ENCODE measurements at places on chromosomes 11 and 22.

- no peak for DNase-seq
These were observed 5.6 kb downstream of the KLHDC7B start for GRCh38 chr22:50551160-50551752.

- no peak for DNase-seq
These were observed 135.4 kb upstream of the LARGE1 start for GRCh38 chr22:34055525-34056200.

- no peak for DNase-seq
These were observed 113.1 kb upstream of the BLID start for GRCh38 chr11:122229078-122229477.

DNA sequence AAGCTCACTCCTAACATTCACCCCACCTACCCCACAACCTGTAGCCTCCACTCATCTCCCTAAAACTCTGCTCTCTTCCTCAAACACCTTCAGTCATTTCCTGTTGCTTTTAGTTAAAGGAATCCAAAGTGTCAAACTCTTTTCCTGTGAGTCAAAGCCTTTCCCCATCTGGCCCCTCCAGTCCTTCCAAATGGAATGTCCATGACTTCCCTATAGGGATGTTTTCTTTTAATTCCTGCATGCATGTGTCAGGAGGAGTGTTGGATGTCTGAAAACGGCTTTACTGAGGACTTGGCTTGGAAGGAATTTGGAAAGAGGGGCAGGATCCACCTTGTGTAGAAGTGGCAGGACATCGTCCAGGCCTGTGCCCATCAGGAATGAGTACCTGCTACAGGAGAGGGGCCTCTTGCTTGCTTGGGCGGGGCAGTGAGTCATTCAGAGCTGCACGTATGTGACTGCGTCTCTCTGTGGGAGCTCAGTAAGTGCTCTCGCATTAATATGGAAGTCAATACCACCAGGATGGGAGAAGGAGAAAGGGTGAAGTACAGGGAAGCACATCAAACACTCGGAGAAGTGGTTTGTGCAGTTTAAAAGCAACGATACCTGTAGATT, 491.9 kb downstream of the OPCML start:
- DNase-seq, result no peak

- DNase-seq, result no peak
These were observed 87.7 kb upstream of the RTL6 start for GRCh38 chr22:44585559-44586350.

GRCh38 chr11:76456571-76456970, 11.8 kb downstream of the EMSY start:
- DNase-seq, result no peak

- DNase-seq, result no peak
These were observed 87.8 kb upstream of the CRYBB3 start for GRCh38 chr22:25111579-25112517.

GRCh38 chr11:22728600-22729389, 62.4 kb downstream of the GAS2 start:
- DNase-seq, result no peak

DNA sequence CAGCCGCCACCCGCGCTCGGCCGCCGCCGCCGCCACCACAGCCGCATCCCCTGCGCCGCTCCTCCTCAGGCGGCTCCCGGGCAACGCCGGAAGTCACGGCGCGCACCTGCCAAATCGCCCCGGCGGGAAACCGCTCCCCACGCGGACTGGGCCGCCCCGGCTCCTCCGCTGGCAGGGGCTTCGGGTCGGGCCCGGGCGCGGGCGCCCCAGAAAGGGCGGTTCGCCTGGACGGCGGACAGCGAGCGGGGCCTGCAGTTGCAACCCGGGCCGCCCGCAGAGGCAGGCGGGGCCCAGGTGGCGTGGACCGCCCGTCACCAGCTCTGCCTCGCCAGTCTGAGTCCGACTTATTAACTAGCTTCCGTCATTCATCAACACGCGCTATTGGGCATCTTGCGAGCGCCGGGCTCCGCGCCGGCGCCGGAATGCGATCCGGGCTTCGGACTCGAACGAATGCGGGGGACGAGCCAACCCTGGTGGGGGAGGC, at the start of gene HIRA:
Gene HIRA (minus strand): TSS at position 85 of the 484 bp plus-strand sequence. CDS start 257 bp downstream, outside the sequence.
- DNase-seq, result peak; percentile 52

DNA sequence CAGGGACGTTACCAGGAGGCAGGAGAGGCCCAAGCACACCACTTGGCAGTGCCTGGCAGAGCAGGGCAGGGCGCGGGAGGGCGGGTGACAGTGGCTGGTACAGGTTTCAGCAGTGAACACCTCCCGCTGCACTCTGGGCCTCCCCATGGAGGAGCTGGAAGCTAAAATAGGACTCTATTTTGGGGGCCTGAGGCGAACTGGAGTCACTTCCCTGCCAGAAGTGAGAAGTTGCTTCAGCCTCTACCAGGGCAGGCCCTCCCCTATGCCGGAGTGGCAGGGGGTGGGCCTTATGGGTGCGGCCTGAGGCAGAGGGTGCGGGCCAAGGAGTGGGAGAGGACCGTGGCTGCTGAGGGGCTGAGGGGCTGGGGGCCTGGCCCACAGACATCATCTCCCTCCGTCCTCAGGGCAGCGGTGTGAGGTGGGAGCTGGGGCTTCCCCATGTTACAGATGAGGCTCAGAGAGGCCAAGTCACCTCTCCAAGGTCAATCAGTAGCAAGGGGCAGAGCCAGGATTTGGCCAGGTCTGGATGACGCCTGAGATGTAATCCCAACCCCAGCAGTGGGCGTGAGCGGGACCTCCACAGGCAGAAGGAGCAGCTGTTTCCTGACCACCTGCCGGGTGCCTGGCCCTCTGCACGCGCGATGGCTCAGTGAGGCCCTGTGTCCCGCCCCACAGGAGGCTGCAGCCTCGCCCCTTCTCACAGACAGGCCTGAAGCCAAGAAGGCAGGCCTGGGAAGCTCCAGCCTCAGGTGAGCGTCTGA, 39.3 kb downstream of the KCNJ4 start:
- DNase-seq, result no peak
